Stromal cell of bone marrow (primary cell): ENCODE measurements at places on chromosomes 13 and 19.

GRCh38 chr13:41122838-41123237, 9.8 kb downstream of the KBTBD6 start:
- DNase-seq = no peak

DNA sequence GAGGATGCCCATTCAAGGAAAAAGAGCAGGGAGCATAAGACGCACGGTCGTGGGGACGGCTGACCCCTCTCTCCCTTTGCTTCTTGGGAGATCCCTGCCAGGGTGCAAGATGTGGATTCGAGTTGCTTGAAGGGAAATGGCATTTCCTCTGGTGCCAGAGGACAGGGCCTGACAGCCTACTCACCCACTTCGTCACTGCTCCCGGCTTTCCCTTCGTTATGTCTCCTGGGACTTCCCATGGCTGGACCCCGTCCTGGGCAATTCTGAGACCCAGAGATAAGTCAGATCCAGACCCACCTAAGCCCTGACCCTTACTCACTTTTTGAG, 1.2 kb downstream of the TBC1D17 start:
- no peak for DNase-seq

DNA sequence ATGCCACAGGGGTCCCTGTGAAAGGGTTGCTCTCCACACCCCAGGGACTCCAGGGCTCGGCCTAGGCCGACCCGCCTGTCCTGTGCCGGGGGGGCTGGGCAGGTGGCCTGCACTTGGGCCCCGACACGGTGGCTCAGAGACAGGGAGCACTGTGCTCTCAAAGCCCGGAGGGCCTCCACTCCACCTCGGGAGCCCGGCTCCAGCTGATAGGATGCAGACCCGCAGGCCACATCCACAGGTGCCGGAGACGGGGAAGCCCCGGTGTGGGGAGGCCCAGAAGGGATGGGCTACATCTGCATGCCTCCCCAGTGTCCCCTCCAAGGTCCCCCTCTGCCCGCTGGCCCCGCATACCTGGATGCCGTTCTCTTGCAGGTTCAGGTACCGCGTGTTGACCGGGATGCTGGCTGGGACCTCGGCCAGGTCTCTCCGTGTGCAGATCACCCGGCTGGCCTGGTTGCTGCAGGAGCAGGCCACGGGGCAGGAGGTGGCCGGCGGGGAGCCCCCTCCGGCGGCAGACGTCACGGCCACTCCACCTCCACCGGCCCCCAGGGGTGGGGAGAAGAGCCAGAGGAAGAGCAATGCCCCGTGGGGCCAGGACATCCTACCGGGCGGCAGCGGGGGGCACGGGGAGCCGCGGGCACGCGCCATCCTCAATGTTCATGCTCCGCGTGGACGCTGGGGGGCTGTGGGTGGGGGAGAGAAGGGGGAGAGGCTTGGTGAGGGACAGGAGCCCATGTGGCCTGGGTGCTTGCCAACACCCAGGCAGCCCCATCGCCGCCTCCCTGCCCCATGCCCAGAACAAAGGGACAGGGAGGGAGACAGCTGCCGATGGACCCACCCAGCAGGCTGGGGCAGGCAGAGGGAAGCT, 19.8 kb downstream of the LRRC4B start:
- DNase-seq = no peak

GRCh38 chr13:51559946-51560735, 24.1 kb upstream of the WDFY2 start:
- no peak for DNase-seq

DNA sequence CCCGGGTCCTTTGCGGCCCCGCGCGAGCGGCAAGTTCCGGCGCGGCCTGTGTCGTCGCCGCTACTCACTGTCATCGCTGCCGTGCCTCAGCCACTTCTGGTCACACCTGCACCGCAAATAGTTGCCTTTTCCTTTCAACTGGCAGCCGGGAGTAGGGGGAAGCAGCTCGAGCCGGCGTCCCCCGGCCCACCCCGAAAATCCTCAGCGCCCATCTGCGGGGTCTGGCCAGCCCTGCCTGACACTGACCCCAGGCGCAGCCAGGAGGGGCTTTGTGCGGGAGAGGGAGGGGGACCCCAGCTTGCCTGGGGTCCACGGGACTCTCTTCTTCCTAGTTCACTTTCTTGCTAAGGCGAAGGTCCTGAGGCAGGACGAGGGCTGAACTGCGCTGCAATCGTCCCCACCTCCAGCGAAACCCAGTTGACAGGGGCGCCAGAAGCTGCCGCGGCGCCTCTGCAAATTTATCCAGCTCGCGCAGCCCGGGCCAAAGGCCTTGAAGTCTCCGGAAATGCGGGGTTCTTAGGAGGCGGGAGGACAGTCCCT, 1.7 kb downstream of the PDX1 start:
- DNase-seq = no peak

- DNase-seq = no peak
Observed at GRCh38 chr19:18493440-18494266, 28.2 kb downstream of the ELL start.

- DNase-seq = no peak
Observed at GRCh38 chr13:104085611-104086010, 1019.4 kb upstream of the SLC10A2 start.

DNA sequence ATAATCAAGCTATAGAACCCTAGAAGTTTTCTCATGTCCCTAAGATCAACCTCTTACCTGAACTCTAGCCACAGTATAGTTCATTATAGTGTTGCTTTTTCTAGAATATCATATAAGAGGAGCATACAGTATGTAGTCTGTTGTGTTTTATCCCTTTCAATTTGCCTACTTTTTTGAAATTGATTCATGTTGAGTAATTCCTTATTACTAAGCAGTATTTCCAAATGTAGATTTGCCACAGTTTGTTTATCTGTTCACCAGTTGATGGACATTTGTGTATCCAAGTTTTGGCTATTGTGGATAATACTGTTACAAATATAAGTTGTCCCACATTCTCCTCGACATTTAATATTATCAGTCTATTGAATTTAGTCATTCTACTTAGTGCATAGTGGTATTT, 138.0 kb downstream of the LMO7 start:
- DNase-seq = no peak

GRCh38 chr13:91347996-91348905, 764 bp downstream of the MIR17HG start:
- DNase-seq = no peak

DNA sequence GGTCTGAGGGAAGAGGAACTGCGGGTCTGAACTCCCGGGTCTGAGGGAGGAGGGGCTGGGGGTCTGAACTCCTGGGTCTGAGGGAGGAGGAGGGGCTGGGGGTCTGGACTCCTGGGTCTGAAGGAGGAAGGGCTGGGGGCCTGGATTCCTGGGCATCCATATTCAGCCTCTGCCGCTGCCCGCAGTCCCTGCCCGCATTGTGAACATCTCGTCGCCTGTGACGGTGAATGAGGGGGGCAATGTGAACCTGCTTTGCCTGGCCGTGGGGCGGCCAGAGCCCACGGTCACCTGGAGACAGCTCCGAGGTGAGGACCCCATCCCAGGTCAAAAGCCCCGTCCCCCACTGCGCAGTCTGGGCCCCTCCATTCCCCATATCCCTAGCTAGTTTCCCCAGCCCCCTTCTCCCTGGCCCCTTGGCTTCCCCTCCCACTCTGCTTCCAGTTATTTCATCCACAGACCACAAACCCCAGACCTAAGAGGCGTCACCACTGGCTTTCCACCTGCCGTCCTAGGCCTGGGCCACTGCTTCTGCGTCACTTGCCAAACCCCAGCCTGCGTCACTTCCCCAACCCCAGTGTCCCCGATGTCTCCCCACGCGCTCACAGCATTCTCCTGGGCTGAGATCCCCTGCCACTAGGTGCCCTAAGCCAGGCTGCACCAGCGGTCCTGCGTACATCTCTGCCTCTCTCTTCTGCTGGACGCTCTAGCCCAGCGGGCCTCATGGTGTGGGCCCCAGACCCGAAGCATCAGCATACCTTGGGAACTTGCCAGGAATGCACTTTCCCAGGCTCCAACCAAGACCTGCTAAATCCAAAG, 13.9 kb downstream of the IGLON5 start:
- DNase-seq = no peak

- DNase-seq = no peak
Observed at GRCh38 chr13:107553838-107554237, 661.5 kb downstream of the LIG4 start.

- DNase-seq = no peak
Observed at GRCh38 chr13:27040826-27041108, 130.8 kb downstream of the USP12 start.

DNA sequence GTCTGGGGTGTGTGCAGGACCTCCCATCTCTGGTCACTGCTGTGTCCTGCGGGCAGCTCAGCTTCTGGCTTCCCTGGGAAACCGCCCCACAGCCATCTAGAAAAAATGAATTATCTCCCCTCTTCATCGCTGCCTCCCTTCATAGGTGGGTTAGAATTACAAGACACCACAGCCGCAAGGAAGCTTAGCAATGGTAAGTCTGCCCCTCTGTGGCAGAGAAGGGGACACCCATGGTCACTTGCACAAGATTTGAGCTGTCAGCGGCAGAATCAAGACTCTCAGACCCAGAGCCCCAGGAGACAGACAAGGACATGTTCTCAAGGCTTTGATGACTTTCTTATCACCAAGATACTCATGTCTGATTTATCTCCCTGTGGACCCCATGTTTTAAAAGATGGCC, 110.8 kb upstream of the PABPC3 start:
- DNase-seq = no peak

GRCh38 chr13:65843314-65843731, 1386.8 kb downstream of the PCDH9 start:
- no peak for DNase-seq

DNA sequence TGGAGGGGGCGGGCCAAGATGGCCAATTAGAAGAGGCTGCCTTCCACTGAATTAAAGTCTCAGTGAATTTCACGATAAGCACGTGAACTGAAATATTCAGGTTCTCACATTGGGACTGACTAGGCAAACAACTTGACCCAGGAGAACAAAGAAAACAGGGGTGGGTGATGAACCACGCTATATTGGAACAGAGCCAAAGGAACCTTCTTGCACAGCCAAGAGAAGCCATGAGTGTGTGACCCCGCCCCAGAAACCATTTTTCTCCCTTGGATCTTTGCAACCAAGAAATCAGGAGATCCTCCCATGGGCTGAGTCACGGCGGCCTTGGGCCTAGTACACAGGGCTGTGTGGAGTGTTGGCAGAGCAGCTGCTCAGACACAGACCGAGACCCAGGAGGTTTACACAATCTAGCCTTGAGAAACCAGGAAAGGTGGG, 36.8 kb downstream of the ERICH4 start:
- no peak for DNase-seq

DNA sequence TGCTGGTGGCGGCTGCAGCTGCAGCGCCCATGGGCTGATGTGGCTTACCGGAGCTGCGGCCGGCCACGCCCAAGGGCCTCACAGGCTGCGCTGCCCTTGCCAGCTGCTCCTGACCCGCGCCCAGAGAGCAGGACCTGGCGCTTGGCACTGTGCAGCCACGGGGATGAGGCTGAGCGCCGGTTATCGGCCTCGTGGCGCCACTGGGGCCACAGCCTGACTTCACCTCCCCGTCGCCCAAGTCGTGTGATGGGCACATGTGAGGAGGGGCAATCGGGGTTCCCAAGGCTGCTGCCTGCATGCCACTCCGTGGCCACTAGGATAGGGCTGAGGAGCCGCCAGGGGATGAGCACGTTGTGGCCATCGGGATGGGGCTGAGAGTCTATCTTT, 77.2 kb upstream of the PABPC3 start:
- no peak for DNase-seq

- no peak for DNase-seq
Observed at GRCh38 chr19:50909240-50910070, 1.7 kb downstream of the KLK4 start.

- DNase-seq = no peak
Observed at GRCh38 chr13:89199138-89199537, 1528.0 kb downstream of the SLITRK5 start.

DNA sequence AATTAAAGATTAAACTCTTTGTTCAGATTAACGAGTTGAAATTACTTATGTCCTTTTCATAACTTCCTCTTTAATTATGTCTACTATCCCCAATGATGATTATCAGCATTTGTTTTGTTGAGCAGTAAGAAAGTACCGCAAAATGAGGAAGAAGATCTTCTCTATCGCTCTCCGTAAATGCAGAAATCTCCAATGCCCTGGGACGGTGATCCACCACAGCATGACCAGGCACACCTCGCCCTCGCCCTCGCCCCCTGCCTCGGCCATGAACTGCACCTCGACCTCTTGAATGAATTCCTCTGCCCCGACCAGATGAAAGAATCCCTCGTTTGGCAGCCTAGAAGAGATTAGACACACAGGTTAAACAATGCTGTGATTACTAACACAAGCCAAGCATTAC, 69.1 kb downstream of the RBM26 start:
- no peak for DNase-seq

GRCh38 chr19:33424181-33424580, 50.7 kb downstream of the CEBPG start:
- no peak for DNase-seq
